ENCODE measurements at places on chromosomes 11 and 22.

DNA sequence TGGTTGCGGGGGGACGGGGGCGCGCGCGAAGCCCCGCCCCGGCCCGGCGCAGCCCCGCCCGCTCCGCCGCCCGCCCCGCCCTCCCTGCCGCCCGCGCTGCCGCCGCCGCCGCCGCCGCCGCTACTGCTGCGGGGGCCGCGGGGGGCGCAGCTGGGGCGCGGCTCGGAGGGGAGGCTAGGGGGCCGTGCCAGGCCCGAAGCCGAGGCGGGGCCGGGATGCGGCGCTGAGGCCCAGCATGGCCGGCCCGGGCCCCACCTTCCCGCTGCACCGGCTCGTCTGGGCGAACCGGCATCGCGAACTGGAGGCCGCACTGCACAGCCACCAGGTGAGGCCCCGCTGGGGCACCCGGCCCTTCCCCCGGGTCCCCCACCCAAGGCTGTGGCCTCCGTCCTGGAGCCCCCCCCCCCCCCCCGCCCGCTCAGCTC lies at the start of gene ANKRD13D:
Gene ANKRD13D (plus strand): TSS at position 78 of the 425 bp plus-strand sequence. CDS start 158 bp downstream, at position 236.
- no peak for DNase-seq

GRCh38 chr11:103546236-103546635 lies 437.0 kb downstream of the DYNC2H1 start:
- DNase-seq, result no peak

DNA sequence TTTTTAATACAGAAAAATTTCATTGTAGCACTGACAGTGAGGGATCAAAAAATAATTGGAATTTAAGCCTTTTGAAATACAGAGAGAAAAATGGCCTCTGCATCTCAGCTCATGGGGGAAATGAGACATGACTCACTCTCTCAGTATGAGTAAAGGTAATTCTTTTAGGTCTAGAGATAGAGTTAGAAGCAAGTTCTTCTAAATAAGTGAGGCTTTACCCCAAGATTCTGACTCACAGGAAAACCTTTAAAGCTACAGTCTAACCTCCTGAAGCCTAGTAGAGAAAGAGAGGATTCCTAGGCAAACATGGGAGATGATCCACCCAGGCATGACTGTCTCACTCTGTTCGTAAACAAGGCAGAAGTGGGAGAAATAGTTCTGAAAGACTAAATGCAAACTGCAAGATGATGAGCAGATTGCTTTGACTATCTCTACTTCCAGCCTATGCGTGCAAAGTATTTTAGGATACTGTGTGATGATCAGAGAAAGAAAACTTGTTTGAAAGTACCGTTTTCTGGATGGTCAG lies 1003.3 kb upstream of the CCDC90B start:
- no peak for DNase-seq

DNA sequence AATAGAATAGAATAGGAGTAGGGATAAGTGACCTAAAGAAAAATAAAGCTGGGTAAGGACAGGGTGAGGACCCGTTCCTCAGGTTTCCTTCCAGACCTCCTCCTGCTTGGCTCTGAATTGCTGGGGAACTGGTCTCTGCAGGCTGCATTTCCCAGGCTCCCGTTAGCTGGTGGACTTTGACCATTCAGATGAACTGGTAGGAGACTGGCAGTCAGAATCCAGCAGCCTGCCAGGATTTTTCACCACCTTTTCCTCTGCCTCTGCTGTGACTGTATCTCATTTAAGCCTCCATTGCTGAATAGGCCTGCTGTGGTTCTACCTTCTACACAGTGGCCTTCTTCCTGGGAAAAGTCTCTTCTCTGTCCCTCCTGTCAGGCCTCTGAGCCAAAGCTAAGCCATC lies 24.6 kb upstream of the SMPD1 start:
- DNase-seq, result no peak

DNA sequence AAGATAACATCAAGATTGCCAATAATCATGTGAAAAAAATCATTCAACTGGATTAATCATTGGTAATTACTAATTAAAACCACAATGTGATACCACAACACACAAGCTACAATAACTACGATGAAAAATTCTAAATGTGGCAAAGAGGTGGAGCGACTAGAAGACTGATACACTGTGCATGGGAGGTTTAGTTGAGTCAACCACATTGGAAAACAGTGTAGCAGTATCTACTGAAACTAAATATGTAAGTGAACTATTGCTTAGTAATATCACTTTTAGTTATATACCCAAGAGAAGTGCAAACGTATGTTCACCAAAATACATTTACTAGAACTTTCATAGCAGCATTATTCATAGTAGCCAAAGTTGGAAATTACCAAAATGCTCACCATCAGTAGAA lies 359.9 kb downstream of the ETS1 start:
- DNase-seq, result no peak

DNA sequence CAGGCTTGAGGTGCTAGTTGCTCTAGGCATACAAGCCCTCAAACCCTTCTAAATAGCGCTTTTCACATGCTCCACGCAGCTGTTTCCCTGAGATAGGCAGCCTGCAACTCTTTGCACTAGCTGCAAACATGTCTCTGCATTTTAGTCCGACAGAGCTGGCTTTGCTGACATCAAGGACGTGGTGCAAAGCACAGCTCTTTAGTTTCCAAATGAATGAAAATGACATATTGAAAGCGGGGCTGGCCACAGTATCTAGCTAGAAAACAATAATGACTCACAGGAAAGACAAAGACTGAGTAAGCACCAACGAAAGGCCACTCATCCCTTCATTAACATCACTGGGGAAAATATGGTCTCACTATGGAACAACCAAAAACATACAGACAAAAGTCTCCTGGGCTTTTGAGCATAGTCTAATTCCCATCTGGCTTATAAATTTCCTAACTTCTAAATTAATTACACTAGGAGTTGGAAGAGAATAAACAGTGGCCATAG lies 15.3 kb upstream of the ZC3H12C start:
- no peak for DNase-seq

DNA sequence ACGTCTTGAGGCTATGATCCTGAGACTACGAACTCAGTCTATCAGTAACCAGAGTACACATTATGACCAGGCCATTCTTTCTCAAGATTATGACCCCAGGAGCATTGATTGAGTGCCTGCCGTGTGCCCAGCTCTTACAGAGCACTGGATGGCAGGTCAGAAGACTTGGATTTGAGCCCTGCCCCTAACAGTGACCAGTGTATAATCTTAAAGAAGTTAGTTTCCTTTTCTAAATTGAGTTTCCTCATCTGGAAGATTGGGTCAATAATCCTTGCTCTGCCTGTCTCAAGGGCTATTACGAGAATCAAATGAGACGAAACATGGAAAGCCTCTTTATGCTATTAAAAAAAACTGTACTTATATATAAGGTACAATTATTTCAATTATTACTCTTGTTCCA lies 38.2 kb downstream of the SLCO2B1 start:
- DNase-seq, result no peak

- DNase-seq, result no peak
Measured at GRCh38 chr11:7484645-7485044, 661 bp upstream of the OLFML1 start.

- no peak for DNase-seq
Measured at GRCh38 chr11:72704028-72704782, 30.0 kb upstream of the PDE2A start.

- DNase-seq, result no peak
Measured at GRCh38 chr11:65777241-65777640, 3.5 kb downstream of the AP5B1 start.

GRCh38 chr11:24046731-24047130 lies 450.1 kb upstream of the LUZP2 start:
- DNase-seq, result no peak

DNA sequence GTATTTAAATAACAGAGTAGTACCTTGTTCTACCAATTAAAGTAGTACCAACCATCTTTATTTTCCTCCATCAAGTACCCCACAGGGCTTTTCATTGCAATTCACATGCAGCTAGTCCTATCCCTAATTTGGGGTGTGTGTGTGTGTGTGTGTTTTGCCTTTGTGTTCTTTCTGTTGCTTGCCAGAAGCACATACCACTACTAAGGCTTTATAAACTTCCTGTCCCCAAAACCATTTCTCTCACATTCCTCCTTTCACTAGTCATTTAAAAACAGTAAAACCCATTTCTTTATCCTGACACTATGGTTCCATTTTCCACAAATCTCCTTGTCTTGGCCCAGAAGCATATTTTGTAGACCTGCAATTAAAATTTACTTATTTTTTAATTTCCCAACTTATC lies 54.6 kb downstream of the SLC36A4 start:
- no peak for DNase-seq

DNA sequence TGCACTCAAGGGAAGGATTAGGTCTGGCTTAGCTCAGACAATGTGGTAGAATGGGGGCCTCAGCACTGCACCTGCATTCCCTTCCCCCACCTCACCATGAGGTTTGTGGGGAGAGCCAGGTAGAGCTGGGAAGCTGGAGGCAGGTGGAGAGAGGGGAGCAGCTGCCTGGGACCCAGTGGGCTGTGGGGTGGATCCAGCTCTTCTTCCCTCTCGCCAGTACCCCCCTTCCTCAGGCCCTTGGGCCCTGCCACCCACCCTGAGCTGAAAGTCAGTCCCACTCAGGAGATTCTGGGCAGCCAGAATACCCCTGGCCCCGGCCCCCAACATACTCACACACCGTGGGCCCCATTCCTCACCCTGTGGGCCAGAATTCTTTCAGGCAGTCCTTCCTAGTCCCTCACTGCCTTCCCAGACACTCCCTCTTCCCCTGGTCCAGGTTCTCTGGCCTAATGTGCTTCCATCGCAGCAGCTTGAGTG lies 3.1 kb upstream of the POLD4 start:
- no peak for DNase-seq

- DNase-seq, result no peak
Measured at GRCh38 chr11:102760344-102761035, 19.9 kb downstream of the MMP10 start.

DNA sequence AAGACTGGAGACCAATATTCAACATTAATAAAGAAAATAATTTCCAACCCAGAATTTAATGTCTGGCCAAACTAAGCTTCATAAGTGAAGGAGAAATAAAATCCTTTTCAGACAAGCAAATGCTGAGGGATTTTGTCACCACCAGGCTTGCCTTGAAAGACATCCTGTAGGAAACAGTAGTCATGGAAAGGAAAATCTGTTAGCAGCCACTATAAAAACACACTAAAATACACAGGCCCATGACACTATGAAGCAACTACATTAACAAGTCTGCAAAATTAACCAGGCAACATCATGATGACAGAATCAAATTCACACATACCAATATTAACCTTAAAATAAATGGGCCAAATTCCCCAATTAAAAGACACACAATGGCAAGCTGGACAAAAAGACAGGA lies 2.4 kb upstream of the CASP4 start:
- no peak for DNase-seq

- DNase-seq, result no peak
Measured at GRCh38 chr11:65401073-65401802, 14.8 kb downstream of the FRMD8 start.

DNA sequence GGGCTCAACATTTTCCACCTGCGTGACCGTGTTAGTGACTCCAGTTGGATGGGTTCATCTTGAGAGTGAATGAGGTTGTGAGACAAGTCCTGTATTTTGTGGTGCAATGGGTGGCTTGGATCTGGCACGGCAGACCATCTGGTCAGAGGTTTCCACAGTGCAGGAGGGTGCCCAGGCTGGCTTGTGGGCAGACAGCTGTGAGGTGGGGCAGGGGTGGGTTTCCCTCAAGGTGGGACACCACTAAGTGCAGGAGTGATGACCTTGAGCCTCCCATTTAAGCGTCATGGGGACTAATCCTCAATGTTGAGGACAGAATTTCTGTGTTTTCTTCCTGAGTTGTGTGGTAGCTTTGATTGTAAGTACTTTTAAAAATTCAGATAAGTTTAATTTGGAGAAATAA lies 220.6 kb downstream of the TBC1D22A start:
- no peak for DNase-seq

DNA sequence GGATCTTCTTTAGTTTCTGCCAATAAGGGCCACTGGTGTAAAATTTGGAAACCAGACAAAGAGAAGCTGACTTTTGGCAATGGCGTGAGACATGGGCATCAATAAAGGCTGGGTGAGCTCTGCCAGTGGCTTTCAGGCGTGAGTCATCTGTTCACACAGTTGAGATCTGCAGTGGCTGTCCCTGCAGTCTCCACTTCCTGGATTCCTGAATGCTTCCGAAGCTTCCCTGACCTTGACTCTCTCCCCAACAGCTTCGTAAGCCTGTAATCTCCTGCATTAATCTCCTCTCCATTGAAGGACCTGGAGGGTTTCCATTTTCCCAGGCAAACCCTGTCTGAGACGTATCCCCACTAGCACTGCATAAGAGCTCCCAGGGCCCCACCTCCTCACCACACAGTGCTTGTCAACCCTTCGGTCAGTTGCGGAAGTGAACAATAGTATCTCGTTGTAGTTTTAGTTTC lies 574.7 kb downstream of the TBC1D22A start:
- DNase-seq, result no peak

- no peak for DNase-seq
Measured at GRCh38 chr11:429391-429790, 12.4 kb downstream of the ANO9 start.

GRCh38 chr22:49561338-49561737 lies 266.3 kb downstream of the BRD1 start:
- no peak for DNase-seq

DNA sequence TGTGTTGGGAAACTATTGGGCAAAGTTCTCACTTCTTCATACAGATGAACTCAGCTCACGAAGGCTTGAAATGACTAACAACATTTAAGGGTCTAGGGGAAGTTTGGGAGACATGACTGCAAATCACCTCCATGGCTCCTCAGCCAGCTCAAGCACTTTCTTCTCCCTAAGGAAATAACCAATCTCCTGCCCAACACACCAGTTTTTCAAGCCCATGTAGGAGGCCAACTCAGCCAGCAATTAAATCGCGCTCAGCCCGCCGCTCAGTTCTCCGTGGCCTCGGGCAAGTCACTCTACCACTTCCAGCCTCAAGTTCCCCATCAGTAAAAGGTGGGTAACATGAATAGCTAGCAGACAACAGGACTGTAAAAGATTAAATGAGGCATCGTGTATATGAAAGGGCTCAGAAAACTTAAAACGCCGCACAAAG lies 796 bp downstream of the POLDIP3 start:
- no peak for DNase-seq

GRCh38 chr11:18566406-18566805 lies 22.1 kb downstream of the UEVLD start:
- DNase-seq, result no peak

DNA sequence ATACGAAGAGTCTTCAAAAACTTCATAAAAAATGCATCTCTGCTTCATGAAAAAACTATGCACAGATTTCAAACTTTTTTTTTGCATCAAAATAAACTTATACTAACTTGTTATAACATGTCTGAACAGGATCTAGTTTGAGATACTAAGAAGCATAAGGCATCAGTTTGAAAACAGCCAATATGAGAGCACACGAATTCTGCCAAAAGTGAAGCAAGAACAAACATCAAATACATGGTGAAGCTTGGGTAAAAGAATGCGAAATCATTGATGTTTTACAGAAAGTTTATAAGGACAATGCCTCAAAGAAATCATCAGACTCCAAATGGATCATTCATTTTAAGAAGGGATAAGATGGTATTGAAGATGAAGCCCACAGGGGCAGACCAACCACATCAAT lies 389.1 kb upstream of the TENM4 start:
- DNase-seq, result no peak

- no peak for DNase-seq
Measured at GRCh38 chr11:35623621-35624168, 5.4 kb downstream of the FJX1 start.
